ENCODE measurements at places on chromosomes 1 and 21.

DNA sequence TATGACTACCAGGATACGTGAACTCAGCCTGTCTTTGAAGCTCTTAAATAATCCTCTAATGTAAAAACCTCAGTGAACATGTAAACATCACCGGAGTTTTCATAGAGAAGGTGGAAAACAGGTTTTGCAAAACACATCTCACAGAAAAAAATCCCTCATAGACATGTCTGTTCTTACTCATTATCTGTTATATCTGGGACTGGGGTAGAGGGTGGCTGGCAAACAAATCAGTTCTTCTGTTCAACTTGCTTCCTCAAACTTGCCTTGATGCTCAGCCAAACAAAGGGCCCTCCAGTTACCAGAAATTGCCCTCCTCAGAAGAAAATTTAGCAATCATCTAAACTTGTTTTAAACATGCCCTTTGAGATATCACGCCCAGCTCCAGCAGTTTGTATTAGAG, 66.1 kb upstream of the CXADR start:
- no peak for DNase-seq

DNA sequence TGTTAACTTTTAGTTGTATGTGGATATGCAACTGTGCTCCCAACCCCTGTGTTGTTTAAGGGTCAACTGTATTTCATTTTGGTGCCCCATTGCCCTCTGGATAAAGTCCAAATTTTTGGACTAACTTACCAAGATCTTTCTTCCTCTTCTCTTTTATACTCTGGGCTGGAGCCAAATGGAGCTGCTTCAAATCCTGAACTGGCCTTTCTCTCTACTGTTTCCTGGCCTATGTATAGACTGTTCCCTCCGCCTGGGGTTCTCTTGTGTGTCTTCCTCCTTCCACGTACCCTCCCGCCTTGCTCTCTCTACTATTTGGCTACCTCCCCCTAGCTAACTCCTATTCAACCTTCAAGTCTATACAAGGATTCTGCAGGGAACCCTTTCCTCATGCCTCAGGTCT, 8.4 kb upstream of the CDC14A start:
- DNase-seq, result no peak

- no peak for DNase-seq
Measured at GRCh38 chr1:162191396-162192305, 122.2 kb downstream of the NOS1AP start.

GRCh38 chr1:45658171-45658570, 28.2 kb downstream of the GPBP1L1 start:
- DNase-seq, result no peak

- DNase-seq, result peak; percentile 14
Measured at GRCh38 chr1:178869119-178869697, 1.7 kb downstream of the ANGPTL1 start.

- DNase-seq, result no peak
Measured at GRCh38 chr1:90382161-90382560, 334.9 kb downstream of the BARHL2 start.

- DNase-seq, result no peak
Measured at GRCh38 chr1:25735956-25736529, 64.0 kb upstream of the SELENON start.
